HTR-8/SVneo (cell line): ENCODE measurements at places on chromosomes 13 and 19.

DNA sequence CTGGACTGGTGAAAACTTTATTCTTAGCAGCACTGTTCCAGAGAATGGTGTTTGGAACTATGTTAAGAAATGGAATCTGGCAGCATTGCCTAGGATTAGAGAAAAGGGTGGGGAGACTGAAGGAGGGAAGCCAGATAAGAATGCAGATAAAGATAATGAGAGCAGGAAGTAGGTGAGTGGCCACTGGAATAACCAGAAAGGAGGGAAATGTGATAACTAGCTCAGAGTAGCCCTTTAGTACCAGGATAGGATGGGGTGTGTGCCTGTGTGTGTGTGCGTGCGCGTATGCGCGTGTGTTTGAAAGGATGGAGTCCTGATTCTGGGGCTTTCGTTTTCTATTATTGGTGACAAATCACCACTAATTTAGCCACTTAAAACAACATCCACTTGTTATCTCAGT is 33.4 kb upstream of the FRY start:
- no peak for DNase-seq

DNA sequence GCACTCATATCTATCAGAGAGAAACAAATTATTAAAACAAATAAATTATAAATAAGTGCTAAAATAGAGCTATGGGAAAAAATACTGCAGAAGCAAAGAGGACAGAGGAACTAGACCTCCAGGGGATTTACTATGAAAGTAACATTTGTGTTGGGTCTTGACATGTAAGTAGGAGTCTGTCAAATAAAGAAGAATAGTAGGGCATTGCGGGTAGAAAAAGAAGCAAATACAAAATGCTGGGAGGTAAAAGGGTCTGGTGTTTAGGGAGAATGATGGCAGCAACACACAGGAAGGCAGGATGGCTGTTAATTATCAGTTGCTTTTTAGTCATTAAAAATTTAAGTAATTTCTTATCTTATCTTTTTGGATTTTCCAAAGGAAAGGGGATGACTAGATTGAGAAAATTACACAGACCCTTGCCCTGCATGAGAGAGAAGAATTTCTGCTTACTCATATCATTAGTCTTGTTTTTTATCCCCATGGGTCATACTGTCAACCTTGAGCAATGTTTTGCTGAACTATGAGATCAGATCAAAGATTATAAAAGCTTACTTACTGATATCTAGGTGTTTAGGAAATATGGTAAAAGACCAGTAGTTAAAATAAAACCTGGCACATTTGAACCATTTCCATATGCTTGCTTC is 472.7 kb downstream of the DIAPH3 start:
- DNase-seq, result no peak

- DNase-seq, result no peak
Observed at GRCh38 chr19:4391701-4392483, 8.5 kb downstream of the SH3GL1 start.

GRCh38 chr19:42032431-42032830 is 37.6 kb downstream of the GRIK5 start:
- DNase-seq, result no peak

DNA sequence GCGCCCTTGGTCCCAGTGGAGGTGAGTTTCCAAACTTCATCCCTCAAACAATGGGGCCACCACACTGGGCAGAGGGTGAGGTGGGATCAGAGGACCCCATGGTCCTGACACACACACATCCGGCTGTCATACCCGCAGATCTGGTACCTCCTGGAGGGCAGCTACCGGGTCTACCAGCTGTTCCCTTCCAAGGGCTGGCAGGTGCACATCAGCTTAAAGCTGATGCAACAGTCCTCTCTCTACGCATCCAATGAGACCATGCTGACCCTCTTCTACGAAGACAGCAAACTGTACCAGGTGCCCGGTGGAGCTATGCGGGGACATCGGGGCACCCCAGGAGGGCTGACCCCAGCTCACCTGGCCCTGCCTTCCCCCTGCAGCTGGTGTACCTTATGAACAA is 14.0 kb upstream of the PSMD8 start:
- DNase-seq, result no peak

GRCh38 chr13:43397111-43397510 is 373.7 kb downstream of the DNAJC15 start:
- DNase-seq, result no peak

DNA sequence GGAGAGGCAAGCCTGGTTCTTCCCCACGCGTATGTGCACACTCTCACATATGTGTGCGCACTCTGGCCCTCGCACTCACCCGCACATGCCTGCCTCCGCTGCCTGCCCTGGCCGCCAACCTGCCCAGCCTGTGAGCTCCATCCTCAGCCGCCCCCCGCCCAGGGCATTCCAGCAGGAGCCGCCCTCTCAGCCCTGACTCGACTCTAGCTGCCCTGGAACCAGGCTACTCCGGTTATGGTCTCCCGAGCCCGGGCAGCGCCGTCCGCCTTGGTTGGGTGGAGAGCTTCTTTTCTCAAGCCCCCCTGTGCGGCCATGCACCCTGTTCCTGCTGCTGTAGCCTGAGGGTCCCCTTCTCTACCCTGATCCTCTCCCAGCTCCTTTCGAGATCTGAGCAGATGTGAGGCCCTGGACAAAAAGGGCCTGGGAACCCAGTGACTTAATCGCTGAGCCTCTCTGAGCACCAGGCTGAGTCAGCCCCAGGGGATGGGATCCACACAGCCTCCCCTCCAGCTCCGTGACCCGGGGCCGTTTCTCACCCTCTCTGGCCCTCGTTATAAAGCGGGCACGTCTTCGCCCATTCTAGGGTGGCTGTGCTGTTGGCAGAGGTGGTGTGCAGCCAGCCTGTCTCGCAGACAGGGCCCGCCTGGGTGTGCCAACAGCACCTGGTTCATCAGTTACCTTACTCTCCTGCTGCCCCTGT is 191.5 kb downstream of the TEX29 start:
- no peak for DNase-seq

GRCh38 chr19:28794301-28794700 is 418.6 kb downstream of the UQCRFS1 start:
- DNase-seq, result no peak

DNA sequence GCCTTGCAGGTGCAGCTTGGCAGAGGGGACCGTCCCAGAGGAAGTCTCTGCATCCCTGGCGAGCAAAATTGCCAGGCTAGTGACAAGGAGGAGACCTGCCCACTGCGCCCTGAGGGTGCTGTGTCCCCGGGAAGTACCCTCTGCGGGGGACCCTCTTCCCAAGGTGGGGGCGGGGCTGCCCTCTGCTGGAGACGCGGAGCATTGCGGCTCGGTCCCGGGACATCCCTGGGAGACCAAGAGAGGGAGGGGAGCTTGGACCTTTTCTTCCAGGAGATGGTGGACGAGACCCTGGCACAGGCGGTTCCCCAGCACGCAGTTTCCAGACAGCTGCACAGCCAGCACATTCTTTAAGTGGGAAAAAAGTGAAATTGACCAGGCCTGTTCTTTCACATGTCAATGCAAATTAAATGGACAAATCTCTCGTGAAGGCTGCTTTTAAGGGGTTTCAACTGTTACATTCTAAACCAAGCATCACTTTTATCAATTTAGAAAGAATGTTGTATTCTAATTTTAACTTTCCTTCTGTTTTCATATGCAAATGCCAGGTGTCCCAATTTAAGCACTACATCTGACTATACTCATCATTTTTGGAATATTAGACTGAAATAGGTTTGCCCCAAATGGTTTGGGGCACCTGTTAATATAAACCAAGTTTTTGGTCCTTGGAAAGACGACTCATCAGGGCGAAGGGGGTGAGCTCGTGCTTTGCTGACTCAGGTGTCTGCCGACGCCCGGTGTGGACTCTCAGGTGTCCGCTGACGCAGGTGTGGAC is 60.7 kb downstream of the MCF2L start:
- peak; percentile 42 for DNase-seq
